ENCODE measurements at places on chromosomes 5 and 9.

- DNase-seq, result peak; percentile 38
Measured at GRCh38 chr9:79623799-79624721, 52.3 kb downstream of the TLE4 start.

DNA sequence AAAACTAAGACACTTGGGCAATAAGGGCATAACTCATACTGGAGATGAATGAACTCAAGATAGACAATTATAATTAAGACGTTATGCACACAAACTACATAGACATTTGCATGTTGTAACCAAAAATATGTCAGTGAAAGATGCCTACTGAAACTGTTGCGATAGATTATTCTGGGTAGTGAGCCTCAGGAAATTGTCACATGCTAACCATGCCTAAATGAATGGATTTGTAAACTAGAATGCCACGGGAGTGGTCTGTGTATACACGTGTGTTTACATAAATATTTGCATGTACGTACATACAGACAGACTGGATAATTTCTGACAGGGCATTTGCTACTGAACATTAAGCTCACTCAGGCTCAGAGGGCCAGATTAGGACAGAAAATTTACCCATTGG lies 1.2 kb downstream of the NIPSNAP3B start:
- DNase-seq, result no peak

- peak; percentile 93 for DNase-seq
Measured at GRCh38 chr9:130446101-130446861, 1.5 kb downstream of the ASS1 start.

- DNase-seq, result peak; percentile 31
Measured at GRCh38 chr9:69346596-69347390, 21.8 kb downstream of the ENTREP1 start.

GRCh38 chr5:75710637-75711036 lies 6.6 kb downstream of the POC5 start:
- no peak for DNase-seq

GRCh38 chr9:121672213-121672612 lies 20.8 kb downstream of the DAB2IP start:
- DNase-seq, result no peak

- DNase-seq, result no peak
Measured at GRCh38 chr9:38112049-38112448, 43.0 kb upstream of the SHB start.

- DNase-seq, result no peak
Measured at GRCh38 chr5:17412760-17413671, 85.0 kb upstream of the TAF11L2 start.

DNA sequence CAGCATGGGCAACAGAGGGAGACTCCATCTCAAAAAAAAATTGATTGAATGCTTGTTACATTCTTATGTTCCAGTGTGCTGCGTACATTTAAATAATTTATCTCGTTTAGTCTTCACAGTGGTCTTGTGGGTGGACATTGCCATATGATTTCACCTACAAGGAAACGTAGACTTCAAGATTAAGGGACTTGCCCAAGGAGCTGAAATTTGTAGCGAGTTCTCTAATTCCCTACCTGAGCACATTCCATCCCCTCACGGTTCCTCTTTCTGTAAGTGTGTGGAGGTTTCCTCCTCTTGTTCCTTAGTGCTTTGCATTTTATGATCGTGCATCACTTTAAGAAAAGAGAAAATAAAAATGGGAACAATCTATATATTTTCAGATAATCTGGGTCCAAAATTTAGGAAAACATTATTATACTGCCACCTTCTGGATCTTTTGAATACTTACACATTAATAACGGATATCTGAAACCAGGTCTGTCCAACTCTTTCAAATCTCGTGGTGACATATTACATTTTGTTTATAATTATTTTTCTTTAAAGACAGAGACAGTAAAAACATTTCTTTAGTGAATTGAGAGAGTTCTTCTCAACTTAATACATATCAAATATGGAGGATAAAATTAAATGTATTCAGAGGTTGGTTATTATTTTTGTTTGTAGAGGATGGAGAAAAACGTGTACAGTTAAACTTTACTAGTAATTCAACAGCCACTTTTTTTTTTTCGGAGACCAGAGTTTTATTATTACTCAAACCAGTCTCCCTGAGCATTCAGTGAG lies 29.9 kb upstream of the C7 start:
- DNase-seq, result peak; percentile 31

DNA sequence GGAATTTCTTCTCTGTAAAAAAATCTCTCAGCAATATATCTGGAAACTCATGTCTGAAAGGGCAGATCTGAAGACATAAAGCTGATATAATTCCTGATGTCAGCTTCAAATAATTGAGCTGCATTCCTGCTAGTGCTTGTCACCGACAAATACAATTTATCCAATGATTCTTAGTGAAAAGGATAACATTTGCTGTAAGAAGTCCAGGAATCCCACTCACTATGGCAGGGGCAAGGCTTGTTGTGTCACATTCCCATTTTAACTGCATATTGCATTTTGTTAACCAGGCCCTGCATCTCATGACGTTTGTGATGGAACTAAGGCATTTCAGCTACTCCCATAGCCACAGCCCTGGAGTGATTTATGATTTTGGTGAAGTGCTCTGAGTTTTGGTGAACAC lies 160.1 kb upstream of the DAB2 start:
- peak; percentile 85 for DNase-seq

- no peak for DNase-seq
Measured at GRCh38 chr9:110161940-110162339, 46.0 kb downstream of the C9orf152 start.

DNA sequence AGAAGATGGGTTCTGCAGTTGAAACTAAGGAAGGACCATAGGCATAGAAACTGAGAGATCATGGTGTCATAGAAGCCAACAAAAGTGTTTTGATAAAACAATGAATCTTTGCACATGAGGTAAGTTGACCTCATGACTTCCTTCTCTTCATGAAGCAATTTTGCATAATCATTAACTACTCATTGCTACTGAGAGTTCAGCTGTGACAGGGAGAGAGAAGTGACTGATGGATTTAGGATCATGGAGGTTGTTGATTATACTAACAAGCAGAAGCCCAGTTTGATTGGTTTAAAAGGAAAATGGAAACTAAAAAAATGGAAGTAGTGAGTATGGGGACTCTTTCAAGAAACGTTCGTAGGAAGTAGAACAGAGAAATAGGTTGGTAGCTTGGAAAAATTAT lies 51.2 kb downstream of the PARP8 start:
- no peak for DNase-seq

- no peak for DNase-seq
Measured at GRCh38 chr5:152288917-152289595, 116.0 kb downstream of the NMUR2 start.

DNA sequence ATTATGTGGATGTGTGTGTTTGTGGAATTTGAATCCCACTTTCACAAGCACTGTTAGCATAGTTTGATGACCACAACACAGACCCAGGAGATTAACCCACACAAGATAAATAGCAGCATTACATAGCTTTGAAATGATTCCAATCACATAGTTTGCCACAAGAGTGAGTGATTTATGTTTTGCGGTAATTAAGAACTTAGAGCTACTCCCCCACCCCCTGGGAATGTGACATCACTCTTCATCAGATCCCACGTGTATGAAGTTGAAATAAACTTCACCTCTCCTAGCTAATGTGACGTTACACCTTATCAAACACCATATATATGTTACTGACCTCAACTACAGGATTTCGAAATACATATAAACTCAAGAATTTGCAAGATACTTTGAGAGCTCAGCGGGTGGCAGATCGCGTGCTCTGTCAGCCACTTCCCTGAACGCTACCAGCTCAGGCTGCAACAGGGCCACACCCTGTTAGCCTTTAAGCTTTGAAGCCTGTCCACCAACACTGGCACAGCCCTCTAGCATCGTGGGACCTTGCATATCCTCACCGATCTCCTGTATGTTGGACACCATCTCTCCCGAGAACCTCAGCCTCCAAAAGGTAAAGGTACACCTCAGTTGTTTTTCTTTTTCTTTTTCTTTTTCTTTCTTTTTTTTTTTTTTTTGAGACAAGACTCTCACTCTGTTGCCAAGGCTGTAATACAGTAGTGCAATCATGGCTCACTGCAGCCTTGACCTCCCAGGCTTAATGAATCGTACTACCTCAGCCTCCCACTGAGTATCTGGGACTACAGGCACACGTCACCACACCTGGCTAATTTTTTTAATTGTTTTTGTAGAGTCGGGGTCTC lies 1.7 kb upstream of the AGTPBP1 start:
- DNase-seq, result peak; percentile 89

DNA sequence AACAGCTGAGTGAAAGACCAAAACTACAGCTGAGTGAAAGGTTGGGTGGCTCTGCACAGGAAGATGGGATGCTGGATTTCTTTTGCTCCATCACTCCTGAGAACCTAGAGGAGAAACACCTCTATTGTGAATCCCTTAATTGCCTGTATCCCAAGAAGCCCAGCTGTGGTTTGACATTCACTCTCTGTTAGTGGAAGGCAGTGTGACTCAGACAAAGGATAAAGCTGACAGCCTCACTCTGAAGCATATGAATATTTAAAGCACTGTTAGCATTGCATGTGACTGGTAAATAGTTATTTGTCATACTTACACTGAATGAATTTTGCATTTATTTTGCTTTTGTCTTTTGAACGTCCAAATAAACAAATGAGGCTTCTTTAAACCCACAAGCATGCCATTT lies 367.1 kb upstream of the RIOK2 start:
- DNase-seq, result peak; percentile 62

GRCh38 chr5:76617675-76618074 lies 5.5 kb downstream of the F2RL2 start:
- peak; percentile 96 for DNase-seq

DNA sequence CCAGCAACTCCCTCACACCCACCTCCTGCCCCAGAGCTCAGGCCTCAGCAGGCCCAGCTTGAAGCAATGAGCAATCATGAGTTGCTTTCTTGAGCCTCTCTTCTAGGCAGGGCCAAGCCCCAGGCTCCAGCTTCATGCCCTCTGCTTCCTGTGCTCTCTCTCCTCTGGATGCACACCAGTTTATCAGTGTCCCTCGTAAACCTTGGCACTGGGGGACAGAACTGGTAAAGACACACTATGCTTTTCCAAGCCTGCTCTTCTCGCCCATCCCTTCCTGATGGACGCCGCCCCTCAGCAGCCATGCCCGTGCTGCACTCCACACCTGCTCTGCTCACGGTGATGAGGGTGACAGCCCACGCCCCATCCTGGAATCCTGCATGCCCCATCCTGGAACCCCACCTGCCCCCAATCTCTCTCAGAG lies 49.4 kb upstream of the ORM1 start:
- DNase-seq, result no peak

- no peak for DNase-seq
Measured at GRCh38 chr5:157215514-157216167, 35.0 kb downstream of the ITK start.

DNA sequence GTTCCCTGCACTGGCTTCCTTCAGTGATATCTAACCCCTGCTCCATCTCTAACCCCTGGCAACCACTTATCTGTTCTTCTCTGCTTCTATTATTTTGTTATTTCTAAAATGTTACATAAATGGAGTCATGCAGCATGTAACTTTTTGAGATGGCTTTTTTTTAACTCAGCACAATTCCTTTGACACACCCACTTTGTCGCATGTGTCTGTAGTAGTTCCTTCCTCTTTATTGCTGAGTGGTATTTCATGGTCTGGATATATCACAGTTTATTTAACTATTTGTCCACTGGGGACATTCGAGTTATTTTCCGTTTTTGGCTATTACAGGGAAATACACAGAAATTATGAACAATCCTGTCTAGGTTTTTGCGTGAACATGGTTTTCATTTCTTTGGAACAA lies 200.2 kb downstream of the TRIO start:
- DNase-seq, result no peak

DNA sequence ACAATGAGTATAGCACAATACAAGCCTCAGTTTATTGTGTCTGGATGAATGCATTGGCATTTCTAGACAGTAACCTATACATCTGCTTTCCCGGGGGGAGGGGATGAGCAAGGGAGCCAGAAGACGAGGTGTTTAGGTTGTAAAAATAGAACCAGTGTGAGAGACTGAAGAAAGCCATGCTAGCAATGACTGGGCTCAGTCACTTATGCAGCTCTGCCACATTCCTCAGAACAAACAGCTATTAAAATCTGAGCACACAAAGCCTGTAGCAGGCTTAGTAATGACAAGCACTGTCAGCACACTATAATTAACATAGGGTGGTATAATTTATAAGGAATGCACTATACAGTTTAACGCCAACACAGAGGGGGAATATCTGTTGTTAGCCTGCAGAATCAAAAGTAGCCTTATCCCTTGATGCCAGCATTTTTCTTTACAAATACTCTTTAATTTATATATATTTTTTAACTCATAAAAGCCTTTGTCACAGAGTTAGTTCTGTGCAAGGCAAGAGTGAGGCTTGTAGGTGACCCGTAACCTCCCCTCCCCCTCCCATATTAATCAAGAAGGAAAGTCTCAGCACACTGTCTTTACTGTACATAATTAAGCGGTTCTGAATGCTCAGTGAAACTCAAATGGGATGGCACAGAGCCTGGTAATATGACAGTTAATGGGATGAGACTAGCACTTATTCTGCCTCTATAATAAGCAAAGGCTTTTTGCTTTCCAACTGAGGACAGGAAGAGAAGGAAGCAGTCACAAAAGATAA lies 295.4 kb downstream of the CSNK1G3 start:
- DNase-seq, result peak; percentile 18

DNA sequence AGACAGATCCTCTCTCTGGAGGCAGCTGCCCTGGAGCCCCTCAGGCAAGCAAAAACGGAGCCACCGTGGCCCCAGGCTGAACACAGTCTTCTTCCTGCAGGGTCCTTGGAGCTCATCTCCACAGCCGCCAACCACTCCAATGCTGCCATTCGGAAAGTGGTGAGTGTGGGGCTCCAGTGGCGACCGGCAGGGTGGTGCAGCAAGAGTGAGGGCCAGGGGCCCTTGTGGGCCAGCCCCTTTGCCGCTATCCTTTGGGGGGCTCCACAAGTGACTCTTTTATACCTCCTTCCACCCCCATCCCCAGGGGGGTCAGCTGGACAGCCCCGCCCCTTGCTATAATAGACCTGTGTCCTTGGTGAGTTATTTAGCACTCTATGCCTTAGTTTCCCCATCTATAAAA lies 47.4 kb upstream of the SUSD3 start:
- DNase-seq, result no peak

- no peak for DNase-seq
Measured at GRCh38 chr5:43354774-43355173, 41.6 kb upstream of the HMGCS1 start.

GRCh38 chr9:136455043-136456002 lies 15.7 kb upstream of the INPP5E start:
- DNase-seq, result no peak

All from EL (cell line).